ENCODE measurements at places on chromosomes 12 and 14. TPM values are rescaled to one million over a fixed set of nuclear protein-coding genes. Genes with fewer than 3 reads are reported as not detected.
A peak's percentile ranks its signal among the peaks of the same experiment; 100 is the strongest.

DNA sequence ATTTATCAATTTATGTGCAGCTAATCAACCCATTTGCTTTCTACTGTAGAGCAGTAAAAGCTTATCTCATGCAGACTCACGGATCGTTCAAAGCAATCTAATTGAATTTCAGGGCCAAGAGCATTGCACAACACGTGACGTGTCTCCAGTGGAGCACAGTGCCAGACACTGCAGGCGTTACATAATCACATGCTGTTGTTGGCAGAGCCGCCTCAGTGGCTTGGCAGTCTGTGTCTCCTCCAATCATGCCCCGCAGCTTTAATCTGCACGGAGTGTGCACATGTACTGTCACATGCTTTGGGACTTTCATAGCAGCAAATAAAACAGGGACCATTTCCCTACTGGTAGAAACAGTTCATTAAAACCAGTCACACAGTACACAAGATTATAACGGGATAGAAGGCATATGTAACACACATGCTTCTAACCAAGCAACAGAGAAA lies 309.3 kb downstream of the ITPR2 start:
- peak; percentile 76 for DNase-seq

- no peak for DNase-seq
These were observed 96.4 kb downstream of the SCARB1 start for GRCh38 chr12:124767066-124767821.

DNA sequence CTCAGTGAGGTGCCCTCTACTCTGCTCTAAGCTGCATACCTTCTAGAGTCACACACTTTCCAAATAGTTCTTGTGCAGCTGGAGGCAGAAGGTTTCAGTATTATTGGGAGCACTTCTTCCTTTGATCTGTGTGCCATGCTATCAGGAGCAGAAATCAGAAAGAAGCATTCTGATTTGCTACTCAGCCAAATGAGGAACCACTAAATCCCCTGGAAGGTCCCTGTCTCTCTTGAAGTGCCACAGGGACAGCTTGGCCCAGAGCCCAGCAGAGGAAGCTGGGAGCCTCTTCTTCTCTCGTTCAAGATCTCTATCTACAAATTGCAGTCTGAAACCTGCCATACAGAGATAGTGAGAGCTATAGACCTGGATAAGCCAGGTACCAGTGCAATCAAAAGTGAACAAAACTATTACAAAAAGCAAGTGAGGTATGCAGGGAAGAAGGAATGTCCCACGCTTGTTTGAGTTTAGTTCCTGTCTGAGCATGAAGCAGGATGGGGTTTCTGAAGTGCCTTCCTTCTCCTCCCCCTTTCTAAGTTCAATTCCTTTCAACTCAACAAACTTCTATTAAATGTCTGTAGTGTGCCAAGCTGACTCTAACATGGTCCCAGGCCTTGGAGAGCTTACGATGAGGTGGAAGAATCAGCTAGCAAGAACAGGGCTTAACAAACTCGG lies 100.9 kb upstream of the PARP11 start:
- no peak for DNase-seq

DNA sequence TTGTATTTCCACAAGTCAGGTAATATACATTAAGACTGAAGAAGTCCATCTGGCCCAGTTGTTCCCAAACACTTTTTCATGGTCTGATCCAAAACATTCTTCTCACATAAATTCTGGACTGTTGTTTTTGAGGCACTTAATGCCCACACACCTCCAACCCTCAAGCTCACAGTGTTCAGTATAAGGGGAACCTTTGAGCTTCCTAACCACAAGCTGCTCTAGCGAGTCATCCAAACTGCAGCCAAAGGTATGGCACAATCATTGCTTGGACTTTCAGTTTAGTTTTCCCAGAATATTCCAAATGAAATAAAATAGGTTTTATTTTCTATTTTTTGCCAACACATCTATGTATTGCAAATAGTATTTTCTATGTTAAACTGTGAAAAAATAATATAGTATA lies 103.0 kb downstream of the PUS7L start:
- no peak for DNase-seq

GRCh38 chr14:56172571-56172971 lies 54.4 kb downstream of the PELI2 start:
- no peak for DNase-seq

The HCAR2 gene
- total RNA-seq, result not detected
